ENCODE measurements at places on chromosomes 12 and 14. TPM values are rescaled to one million over a fixed set of nuclear protein-coding genes. Genes with fewer than 3 reads are reported as not detected.

- no peak for DNase-seq
These were observed 256.2 kb upstream of the DDHD1 start for GRCh38 chr14:53409289-53409688.

DNA sequence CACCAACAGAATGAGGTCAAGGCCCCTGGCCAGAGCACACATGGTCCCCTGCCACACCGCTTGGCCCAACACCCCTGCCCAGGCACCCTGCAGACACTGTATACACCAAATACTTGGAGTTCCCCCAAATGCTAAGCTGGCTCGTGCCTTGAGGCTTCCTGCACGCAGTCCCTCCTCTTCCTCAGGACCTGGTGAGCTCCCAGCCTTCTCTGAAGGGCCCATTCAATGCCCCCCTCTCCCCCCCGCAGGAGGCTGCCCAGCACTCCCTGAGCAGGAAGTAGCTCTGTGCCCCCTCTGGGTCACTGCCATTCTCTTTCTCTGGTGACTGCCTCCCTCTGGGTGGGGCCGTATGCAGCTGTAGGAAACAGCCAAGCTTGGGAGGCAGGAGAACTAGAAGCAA, 75.3 kb downstream of the ITPK1 start:
- DNase-seq = no peak

Gene VPS33A
- polyA plus RNA-seq = 11.2 TPM

GRCh38 chr12:122067966-122068365, 10.6 kb upstream of the MLXIP start:
- no peak for DNase-seq

Gene KLHL33
- polyA plus RNA-seq = 0.05 TPM

Gene NID2
- polyA plus RNA-seq = not detected

Gene GLT1D1
- polyA plus RNA-seq = 0.17 TPM

Measured in HepG2 (cell line).